ENCODE measurements at places on chromosomes 6 and 20. TPM values are rescaled to one million over a fixed set of nuclear protein-coding genes. Genes with fewer than 3 reads are reported as not detected.

FKBP1A gene
- total RNA-seq: 330 TPM

BIRC7 gene
- not detected for total RNA-seq

TCF21 gene
- total RNA-seq: not detected

ARMC12 gene
- 0.19 TPM for total RNA-seq

BANF2 gene
- total RNA-seq: not detected

ADTRP gene
- total RNA-seq: 2.7 TPM

All from endothelial cell of coronary artery (primary cell).